Glutamatergic neuron (in vitro differentiated cells): ENCODE measurements at places on chromosomes 7 and 10.

DNA sequence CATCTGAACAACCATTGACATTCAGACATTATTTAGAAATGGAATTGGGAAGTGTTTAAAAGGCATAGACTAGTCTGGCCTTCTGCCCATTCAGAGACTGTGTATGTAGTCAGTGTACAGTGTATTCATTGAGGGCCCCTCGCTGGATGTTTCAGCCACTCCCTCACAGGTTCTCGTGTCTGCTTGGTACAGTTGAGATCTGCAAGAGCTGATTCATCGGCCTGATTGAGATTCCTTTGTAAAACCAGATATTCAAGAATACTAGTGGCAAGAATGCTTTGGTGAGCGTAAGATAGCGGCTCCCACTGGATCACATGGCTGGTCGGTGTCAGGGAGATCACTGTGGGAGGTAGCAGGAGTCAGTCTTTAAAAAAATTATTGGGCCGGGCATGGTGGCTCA lies 119.5 kb downstream of the TCF7L2 start:
- DNase-seq, result no peak

DNA sequence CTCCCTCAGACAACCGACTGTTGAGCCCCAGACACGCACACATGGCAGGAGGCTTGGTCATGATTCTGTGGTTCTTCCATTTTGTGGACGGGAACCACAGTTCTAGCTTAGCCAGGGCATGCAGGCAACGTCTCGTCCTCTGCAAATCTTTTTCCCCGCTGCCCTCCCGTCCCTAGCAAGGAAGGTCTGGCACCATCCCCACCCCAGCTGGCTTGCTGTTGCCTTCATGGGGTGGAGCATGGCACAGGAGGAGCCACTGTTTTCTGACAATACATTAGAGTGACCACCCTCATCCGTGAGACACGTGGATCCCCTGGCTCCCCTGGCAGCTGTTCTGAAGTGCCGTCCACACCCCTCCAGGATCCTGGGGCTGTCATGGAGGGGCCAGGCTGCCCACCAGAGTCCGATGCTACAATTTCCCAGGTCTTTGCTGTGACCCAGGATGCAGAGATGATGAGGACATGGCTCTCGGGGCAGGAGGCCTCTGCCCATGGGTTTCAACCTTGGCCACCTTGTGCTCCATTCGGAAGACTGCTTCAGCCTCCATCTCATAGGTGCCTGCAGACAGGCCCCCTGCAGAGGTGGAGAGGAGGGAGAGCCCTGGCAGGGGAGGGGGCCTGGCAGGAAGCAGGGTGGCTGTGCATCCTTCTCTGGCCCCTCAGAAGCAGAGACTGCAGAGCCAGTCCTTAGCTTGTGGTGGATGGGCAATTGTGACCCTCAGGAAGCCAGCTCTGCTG lies 233.6 kb downstream of the GLRX3 start:
- no peak for DNase-seq

GRCh38 chr7:153091477-153091876 lies 331.9 kb downstream of the ACTR3B start:
- DNase-seq, result no peak

DNA sequence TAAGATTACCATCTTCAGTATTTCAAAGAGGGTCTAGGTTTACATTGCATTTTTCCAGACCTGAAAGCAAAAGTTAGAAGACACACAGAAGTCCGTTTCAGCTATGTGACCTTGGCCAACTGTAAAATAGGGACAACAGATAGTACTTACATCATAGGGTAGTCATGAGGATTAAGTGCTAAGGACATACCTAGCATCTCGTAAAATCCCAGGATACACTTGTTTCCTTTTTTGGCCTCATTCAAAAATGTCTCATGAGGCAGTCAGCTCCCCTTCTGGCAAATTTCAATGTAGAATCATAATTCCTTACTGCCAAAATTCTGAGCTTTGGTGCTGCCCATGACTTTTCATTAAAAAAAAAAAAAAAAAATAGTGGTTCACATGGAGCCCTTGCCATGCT lies 6.4 kb upstream of the DUSP5 start:
- DNase-seq, result no peak

DNA sequence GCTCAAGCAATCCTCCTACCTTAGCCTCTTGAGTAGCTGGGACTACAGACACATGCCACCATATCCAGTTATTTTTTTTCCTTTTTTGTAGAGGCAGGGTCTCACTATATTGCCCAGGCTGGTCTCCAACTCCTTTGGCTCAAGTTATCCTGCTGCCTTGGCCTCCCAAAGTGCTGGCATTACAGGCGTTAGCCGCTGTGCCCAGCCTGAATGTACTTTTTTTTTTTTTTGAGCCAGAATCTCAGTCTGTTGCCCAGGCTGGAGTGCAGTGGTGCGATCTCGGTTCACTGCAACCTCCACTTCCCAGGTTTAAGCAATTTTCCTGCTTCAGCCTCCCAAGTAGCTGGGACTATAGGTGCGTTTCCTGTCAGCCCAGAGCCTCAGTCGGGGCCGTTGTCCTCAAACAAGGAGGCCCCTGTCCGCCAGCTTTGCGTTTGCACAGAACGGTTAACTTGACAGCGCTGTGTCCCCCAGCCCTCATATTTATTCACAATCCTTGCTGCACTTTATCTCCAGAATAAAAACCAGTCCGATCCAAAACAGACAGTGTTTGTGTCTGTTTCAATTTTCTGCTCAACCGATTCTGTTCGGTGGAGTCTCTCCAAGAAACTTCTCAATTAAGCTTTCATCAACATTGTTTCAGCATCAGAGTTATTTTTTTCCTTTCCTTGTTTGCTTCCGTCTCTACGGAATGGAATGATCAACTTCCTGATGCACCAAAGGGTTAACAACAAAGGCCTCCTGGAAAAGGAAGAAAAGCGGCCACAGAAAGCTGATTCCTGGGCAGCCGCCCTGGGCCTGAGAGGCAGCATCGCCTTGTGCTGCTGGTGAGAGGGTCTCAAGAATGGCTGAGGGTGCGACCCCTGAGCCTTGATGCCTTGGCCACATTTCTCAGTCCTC lies 64.5 kb downstream of the PDIA4 start:
- DNase-seq, result no peak

DNA sequence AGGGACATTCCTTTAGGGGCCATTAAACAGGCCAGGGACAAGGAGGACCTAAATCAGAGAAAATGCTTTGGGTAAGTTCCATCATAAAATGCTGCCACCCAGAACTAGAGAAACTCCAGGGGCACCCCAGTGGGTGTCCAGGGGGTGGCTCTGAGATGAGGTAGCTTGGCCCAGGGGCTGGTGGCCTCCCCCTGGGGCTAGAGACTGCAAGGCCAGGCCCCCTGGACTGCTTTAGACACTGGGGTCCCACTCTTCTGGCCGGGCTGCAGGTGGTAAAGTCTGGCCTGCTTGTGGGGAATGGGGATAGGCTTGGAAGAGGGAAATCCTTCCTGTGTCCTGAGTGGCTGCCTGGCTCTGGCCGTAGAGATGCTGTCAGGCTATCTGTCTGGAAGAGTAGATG lies 169.6 kb upstream of the PODXL start:
- DNase-seq, result no peak

DNA sequence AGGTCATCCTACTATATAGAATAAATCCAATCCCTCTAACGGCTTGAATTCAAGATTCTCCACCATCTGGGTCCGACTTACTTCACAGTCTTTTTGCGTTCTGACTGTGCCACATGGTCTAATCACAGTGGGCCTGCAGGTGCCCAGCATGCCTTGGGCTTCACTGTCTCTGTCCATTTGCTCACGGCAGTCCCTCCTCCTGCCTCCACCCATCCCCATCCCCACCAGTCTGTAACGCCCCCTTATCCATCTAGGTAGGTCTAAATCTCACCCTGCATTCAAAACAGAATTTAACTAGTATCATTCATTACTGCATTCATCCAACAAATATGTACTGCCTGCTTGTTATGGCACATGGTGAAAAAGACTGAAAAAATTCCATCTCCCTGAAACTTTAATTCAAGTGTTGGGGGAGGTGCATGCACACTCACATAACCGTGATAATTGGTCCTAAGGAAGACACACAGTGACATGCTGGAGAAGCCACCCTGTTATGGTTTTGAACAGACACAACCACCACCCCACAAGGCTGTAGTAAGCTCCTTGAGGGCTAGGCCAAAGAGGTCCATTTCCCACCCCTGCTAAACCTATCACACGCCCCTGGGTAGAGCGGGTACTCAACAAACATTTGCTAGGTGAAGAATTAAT lies 24.2 kb downstream of the SORBS1 start:
- DNase-seq, result no peak

DNA sequence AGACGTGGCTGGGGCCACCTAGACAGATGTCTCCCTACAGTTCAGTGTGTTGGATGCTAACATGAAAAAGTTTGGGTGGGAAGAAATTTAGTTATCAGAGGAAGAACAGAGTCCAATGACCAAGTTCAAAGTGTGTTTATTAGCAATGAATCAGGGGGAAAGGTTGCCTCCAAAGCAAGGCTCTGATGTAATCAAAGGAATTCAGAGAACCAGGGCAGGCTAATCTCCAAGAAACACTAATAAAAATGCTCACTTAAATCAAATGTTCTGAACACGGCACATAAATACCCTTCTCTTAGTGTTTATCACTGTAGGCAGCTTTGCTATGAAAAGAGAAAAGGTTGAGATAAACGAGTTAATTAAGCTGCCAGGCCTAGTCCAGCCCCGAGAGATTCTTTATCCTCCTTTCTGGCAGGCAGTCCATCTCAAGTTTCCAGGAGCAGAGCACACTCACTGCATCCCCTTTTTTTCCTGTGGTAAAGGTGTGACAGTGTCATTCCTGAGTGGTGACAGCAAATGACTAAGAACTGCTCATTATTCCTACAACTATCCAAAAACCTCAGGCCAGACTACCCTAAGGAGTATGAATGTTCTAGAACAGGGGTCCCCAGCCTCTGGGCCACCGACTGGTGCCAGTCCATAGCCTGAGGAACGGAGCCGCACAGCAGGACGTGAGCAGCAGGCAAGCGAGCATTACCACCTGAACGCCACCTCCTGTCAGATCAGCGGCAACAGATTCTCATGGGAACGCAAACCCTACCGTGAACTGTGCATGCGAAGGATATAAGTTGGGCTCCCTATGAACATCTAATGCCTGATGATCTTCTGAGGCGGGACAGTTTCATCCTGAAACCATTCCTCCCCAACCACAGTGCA lies 66.9 kb upstream of the FHIP2A start:
- DNase-seq, result no peak

GRCh38 chr10:33412241-33412640 lies 77.8 kb upstream of the NRP1 start:
- DNase-seq, result no peak

DNA sequence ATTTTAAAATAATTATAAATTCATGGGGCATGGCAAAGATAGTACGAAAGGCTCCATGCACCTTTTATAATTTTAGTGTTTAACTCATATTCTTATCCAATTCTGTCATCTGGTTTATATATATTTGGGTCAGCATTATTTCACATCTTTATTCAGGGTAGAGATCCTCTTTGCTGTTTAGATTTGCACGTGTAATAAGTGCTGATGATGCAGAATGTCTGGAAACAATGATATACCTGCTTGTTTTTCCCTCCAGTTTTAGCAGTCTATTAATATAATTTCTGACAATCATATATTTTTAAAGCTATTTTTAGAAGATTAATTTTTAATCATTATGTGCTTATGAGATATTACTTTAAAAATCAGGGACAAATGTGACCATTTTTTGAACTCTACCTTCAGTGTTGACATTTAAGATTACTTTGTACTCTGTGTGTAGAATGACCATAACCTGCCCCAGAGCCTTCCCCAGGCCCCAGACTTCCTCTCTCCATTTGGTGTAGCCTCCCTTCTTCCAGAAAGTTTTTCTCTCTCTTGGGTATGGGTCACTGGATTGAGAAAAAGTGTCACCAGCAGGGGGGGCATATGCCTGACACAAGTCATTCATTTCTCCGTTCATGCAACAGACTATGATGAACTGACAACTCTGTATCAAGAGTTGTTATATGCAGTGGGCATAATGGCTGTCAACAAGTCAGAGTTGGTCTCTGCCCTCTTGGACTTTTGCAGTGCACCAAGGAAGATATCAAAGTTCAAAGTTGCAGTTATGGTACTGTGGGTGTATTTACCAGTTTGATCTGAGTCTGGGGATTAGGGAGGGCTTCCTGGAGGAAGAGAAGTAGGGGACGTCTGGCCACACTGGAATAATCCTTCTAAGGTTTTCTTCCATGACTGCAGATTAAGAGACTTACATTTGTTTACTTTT lies 192.6 kb upstream of the CCDC6 start:
- peak; percentile 21 for DNase-seq

- no peak for DNase-seq
Measured at GRCh38 chr10:19785366-19785765, 30.9 kb upstream of the PLXDC2 start.

DNA sequence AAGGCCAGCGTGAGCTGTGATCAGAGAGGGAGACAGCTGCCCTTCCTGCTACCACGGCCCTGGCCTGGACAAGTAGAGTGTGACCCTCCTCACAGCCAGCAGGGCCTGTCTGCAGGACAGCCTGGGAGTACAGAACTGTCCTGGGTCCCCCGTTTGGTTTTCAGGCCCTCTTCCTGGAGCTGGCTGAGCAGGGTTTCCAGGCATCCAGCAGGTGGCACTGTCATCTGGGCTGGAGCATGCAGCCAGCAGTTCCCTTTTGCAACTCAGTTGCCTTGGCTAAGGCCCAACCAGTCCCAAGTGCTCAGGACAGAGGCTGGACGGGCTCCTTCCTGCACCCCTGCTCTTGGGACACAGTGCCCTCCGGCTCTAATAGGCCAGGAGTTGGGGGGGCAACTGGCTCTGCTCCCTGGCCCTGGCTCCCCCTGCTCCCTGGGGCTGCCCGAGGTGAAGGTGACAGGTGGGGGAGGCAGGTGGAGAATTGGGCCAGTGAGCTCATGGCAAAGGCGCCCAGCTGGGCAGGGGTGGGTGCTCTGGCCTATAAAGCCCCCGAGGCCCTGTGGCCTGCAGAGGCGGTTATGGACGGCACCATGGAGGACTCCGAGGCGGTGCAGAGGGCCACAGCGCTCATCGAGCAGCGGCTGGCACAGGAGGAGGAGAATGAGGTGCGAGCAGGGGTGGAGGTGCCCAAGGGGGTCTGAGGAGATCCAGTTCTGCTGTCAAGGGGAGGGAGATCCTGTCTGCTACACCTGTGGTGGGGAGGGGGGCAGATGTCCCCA lies at the start of gene ANKRD2:
ANKRD2 (plus strand) TSS at position 566 of the 776 bp plus-strand sequence; CDS start at position 576, 10 bp downstream.
- DNase-seq, result peak; percentile 82

DNA sequence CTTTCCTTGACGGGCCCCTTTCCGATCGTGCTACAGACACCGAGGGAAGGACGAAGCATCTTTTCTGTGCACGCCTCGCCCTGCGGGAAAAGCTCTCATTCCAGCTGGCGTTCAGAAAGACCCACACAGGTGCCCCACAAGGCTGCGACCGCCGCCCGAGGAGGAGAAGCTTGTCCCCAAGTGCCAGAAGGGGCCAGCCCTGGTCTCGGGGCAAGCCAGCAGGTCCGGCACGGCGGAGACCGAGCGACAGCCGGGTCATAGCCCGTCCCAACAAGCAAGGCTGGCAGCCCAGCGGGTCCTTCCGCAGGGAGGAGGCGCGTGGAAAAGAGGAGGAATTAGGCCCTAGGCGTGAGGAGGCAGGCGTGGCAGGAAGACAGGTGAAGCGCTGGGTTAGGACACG lies 62.7 kb downstream of the TNRC18 start:
- no peak for DNase-seq

GRCh38 chr7:130141884-130142653 lies 63.1 kb downstream of the TMEM209 start:
- peak; percentile 47 for DNase-seq
